ENCODE measurements at places on chromosomes 5 and 9.

- DNase-seq, result peak; percentile 55
These were observed 94.4 kb downstream of the ARHGAP26 start for GRCh38 chr5:142864290-142865260.

- no peak for DNase-seq
These were observed 19.3 kb upstream of the MAPK9 start for GRCh38 chr5:180311216-180311615.

DNA sequence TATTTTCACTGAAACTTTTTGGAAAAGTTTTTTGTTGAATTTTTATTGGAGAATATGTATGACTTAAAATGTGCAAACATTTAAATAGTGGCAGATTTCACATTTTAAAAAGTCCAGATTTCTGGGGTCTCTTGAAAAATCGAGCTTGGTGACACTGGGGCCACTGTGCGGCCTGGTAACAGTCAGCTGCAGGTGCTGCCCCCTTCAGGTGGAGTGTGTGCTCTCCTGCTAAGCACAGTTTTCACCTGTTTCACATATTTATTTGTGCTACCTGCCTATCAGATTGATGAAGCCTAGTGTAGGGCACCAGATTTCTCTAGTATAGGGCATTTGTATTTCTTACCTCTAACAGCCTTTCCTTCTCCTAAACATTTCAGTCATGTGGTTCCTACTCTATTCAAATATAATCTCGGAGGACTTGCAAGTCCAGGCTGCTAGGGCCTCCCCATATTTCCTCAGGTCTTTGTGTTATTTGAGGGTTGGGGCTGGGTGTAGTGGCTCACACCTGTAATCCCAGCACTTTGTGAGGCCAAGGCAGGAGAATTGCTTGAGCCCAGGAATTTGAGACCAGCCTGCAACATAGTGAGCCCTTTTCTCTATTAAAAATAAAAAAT, 95.8 kb upstream of the KLF9 start:
- DNase-seq, result peak; percentile 40

DNA sequence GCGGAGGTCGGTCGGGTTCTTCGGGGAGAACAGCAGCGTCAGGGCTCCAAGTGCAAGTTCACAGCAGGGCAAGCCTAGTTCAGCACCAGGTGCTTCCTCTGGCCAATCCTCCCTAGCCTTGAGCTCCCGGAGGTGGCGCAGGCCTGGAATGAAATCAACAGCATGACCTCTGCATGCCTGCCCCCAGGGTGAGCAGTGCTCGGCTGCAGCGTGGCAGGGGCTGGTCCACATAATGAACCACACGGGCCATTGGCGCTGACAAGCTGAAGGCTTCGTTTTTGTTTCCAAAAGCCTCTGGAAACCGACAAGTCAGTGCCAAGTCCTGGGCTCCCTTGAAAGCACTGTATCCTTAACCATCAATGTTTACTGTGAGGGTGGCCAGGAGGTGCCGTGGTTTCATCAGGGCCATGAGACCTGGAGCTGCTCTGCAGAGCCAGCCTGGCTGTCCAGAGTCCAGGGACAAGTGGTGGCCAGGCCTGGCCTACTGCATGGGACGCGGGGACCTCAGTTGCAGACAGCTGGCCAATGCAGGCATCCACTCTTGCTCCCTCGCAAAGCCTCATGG, 2.1 kb upstream of the INPP5E start:
- no peak for DNase-seq

- no peak for DNase-seq
These were observed 360.2 kb upstream of the GRIA1 start for GRCh38 chr5:153130296-153130695.

GRCh38 chr9:97395745-97396144, 16.2 kb upstream of the TDRD7 start:
- no peak for DNase-seq

- no peak for DNase-seq
These were observed 21.4 kb downstream of the ZNF608 start for GRCh38 chr5:124725040-124725434.

DNA sequence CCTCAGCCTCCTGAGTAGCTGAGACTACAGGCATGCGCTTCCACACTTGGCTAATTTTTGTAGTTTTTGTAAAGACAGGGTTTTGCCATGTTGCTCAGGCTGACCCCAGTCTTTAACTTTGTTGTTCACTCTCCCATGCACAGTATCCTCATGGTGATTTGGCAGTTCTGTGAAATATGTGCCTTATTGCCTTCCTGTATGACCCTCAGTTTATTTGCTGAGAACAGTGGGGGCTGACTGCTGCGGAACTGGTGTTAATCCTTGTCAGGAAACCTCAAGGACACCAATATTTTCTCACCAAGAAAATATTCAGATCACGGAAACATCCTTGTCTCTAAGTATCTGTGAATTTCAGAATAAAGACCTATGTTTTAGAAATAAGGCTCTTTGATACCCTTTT, 287.8 kb downstream of the ARRDC3 start:
- no peak for DNase-seq

DNA sequence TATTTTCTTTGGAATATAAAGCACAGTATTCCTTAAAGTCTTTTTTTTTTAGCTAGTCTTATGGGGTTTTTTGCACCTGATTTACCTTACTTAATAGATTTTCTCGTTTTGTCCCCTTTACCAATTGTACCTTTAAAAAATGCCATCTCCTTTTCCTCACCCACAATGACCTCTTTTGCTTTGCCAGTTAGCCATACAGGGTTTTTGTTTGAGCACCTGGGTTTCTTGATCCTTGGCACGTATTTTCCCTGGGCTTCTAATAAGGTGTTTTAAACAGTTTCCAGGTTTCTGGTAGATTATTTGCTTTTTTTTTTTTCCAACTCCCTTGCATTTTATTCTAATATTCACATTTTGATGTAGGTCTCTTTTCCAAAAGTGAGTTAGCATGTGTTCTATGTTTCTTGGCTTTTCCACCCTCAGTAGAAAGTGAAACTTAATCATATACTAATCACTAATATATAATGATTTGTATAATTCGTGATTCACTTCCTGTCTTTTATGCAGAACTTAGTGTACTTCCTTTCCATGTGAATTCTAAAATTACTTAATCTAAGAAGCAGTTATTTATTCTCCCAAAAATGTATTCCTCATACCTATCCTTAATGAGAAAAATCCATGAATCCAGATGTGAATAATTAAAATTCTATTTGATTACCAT, 673.9 kb upstream of the RGMB start:
- no peak for DNase-seq

GRCh38 chr9:35691334-35691650, 1.6 kb upstream of the TPM2 start:
- no peak for DNase-seq

- DNase-seq, result peak; percentile 90
These were observed 332.3 kb downstream of the CWC27 start for GRCh38 chr5:65100911-65101631.

DNA sequence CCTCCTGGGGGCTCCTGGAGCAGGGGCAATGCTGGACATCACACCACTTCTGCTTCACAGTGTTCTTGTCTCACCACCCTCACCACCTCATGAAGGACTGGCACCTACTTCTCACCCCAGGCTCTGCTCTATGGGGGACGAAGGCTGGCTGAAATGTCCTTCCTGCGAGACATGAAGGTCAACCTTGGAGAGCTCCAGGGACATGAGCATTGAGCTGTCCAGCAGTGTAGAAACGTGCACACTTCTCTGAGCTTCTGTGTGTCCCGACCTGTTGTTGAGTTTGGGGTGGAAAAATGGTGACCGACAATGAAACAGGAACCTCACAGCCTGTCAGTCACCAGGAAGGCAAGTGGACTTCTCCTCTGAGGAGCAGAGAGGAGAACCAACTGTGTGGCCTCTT, 68.6 kb upstream of the ADAMTS16 start:
- no peak for DNase-seq

DNA sequence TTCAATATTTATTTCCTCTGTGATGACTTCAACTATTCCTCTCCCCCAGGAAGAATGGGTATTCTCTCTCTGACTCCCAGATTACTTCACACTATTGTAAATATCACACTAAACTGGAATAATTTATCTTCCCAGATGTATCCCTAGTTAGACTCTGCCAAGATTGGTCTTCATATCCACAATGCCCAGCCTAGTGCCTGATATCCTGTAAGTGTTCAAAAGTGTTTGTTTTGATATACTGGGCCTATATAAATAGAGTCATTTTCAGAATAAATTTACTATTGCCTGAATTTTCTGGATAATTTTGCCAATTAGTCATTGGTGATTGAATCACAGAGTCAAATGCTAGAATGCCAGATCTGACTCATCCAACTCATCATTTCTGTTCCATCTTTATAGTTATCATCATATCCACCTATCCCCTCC, 143.7 kb upstream of the TNC start:
- no peak for DNase-seq

- no peak for DNase-seq
These were observed 1.6 kb downstream of the CCL19 start for GRCh38 chr9:34689512-34689911.

GRCh38 chr5:125198270-125198974, 452.0 kb upstream of the ZNF608 start:
- peak; percentile 83 for DNase-seq

- no peak for DNase-seq
These were observed 16.1 kb upstream of the AHRR start for GRCh38 chr5:305459-305858.

DNA sequence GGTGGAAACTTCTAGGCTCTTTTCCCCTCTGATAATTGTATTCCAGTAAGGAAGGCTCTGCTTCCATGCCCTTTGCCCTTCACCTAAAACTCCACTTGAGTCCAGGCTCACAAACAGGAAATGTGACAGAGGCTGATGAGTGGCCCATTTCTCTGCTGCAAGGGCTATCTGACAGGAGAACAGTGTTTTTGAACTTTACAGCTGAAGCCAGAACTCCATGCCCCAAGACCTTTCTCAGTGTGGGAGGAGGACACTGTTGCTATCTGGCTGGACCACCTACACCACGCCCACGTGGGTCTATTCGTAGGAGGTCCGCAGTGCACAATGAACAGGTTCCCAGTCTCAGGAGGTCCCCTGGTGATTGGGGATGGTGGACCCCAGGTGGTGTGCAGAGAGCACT, 13.6 kb downstream of the GGTA1 start:
- DNase-seq, result no peak

- no peak for DNase-seq
These were observed 122.0 kb downstream of the NIPBL start for GRCh38 chr5:36998578-36998977.

DNA sequence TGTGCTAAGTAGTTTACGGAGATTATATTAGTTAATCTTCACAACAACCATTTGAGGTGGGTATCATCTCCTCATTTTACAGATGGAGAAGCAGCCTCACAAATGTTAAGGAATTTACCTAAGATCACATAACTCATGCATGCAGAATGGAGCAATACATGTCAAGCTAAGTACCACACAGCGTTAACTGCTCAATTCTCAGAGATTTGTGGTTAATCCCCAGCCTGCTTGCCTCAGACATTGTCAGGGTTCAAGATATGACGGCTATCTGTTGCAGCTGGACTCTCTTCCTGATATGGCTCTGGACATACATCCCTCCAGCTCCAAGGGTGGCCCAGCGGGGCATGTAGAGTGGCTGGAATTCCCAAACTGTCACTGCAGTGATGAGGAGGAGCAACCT, 7.3 kb upstream of the ZNF346 start:
- DNase-seq, result no peak

DNA sequence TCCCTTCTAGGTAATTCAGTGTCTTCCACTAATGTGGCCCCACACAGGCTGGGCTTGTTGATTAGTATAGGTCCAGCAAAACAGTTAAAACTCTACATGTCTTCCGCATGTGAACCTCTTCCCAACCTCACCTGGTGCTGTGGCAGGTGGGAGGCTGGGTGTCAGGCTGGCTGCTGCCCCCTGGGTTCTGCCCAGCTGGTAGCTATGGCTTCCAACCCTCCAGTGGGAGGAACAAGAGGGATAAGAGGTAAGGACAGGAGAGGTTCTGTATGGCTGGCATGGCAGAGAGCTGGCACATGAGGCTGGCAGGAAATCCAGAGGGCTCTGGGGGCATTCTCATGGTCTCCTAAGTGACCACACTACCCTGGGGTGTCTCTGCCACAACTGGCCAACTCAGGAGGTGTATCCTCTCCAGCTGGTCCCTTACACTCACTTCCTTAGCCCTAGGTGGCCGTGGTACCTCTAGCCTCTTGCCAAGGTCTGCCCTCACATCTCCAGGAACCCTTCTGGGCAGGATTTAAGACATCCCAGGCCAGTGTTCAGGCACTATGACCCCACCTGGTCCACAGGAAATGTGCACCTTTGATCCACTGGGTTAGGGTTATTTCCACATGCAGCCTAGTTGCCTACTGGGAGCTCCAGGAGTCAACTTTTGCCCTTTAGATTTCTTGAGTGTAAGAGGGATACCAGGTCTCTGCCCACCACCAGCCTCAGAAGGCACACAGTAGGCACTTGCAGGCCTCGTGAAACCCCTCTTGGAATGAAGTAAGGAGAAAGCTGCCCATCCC, 41.7 kb downstream of the AHRR start:
- no peak for DNase-seq

DNA sequence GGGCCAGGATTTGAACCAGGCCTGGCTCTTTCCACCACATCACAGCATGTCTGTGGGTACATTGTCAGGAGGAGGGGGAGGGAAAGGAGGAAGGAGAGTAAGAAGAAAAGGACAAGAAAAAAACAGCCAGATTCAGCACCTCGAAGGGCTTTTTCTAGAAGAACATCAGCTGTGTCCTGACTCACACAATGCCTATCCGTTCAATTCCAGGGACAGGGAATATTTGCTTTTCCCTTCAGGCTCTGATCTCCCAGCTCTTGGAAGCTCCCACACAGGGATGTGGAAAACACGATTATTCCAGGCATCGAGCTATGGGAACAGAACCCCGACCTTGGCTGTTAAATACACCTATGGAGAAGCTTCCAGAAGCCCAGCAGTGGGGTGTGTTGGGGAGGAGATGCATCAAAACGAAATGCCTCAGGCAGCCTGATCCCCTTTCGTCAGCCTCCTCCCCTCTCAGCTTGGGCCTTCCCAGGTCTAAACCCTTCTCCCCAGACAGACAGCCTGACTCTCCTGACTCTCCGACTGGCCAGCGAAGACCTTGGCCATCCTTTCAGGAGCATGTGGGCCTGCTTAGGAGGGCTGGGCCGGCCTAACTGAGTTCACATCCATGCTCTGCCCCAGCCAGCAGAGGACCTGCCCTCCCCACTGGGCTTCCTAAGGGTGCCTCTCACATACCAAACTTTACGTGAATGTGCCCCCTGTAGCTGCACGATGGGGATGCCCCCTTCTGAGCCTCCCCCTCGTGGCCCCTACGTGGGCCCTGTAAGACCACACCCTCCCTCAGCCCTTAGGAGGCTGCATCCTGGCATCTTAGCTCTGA, 54.4 kb downstream of the NEURL1B start:
- no peak for DNase-seq

DNA sequence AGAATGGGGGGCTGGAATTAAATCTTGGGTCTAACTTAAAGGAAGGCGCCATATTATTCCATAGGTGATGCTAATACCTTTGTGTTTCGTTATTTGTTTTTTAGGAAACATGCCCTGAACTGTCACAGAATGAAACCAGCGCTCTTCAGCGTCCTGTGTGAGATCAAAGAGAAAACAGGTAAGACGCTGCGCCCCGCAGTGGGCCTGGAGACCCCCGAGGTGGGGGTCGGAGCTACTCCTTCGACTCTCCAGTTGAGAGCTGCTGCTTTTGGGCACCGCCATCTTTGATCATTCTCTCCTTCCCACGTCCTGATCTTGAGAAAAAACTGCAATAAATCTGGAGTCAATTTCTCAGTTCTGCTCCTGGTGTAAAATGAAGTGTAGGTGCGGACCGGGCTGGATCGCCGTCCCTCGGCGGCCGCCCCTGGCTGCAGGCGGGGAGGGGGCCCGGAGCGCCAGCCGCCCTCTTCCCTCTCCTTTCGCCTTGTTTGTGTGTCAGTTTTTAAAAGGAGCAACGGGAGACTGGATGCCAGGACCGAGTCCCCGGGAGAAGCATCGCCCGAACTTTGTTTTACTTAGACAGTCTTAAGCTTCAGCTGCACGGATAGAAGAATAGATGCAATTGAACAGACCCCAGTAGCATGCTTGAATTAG, 1.4 kb downstream of the PBX3 start:
- no peak for DNase-seq

Measured in fibroblast of pulmonary artery (primary cell).